Progenitor cell of endocrine pancreas (in vitro differentiated cells): ENCODE measurements at places on chromosomes 2 and 18. TPM values are rescaled to one million over a fixed set of nuclear protein-coding genes. Genes with fewer than 3 reads are reported as not detected.

RTP5 gene
- not detected in 2 replicates for total RNA-seq

GRCh38 chr2:21289989-21290388, 166.2 kb downstream of the TDRD15 start:
- DNase-seq: no peak

ATOH8 gene
- 1.3 and 1.7 TPM in 2 replicates for total RNA-seq

- no peak for DNase-seq
These were observed 49.3 kb downstream of the TNS1 start for GRCh38 chr2:217953531-217953932.
